Renal cortex interstitium (tissue), 15 donors: ENCODE measurements at places on chromosomes 1 and 21. TPM values are rescaled to one million over a fixed set of nuclear protein-coding genes. Genes with fewer than 3 reads are reported as not detected.

GRCh38 chr1:85116856-85117255 lies 68.6 kb upstream of the MCOLN3 start:
- no peak for DNase-seq

- DNase-seq: peak; percentile 59
These were observed at the start of gene COL24A1 for GRCh38 chr1:86156566-86157455. Gene COL24A1 (minus strand): TSS chr1:86156772. CDS start chr1:86156396, 376 bp downstream.

GRCh38 chr1:219209578-219209977 lies 35.9 kb downstream of the LYPLAL1 start:
- DNase-seq: no peak

- no peak for DNase-seq
These were observed 5.0 kb downstream of the RUNX1 start for GRCh38 chr21:35044128-35044527.

- no peak for DNase-seq
These were observed 2.5 kb upstream of the HLX start for GRCh38 chr1:220876511-220877376.

NUF2 gene
- 26.5 TPM for polyA plus RNA-seq

KIRREL1 gene
- polyA plus RNA-seq: 179 TPM

STMN1 gene
- polyA plus RNA-seq: 1,465 TPM

GRCh38 chr1:158454537-158454936 lies 7.1 kb upstream of the OR10K1 start:
- no peak for DNase-seq

GRCh38 chr1:195867638-195868037 lies 740.6 kb downstream of the KCNT2 start:
- DNase-seq: no peak

GRCh38 chr1:234528074-234528865 lies 49.3 kb upstream of the TARBP1 start:
- DNase-seq: no peak

DNA sequence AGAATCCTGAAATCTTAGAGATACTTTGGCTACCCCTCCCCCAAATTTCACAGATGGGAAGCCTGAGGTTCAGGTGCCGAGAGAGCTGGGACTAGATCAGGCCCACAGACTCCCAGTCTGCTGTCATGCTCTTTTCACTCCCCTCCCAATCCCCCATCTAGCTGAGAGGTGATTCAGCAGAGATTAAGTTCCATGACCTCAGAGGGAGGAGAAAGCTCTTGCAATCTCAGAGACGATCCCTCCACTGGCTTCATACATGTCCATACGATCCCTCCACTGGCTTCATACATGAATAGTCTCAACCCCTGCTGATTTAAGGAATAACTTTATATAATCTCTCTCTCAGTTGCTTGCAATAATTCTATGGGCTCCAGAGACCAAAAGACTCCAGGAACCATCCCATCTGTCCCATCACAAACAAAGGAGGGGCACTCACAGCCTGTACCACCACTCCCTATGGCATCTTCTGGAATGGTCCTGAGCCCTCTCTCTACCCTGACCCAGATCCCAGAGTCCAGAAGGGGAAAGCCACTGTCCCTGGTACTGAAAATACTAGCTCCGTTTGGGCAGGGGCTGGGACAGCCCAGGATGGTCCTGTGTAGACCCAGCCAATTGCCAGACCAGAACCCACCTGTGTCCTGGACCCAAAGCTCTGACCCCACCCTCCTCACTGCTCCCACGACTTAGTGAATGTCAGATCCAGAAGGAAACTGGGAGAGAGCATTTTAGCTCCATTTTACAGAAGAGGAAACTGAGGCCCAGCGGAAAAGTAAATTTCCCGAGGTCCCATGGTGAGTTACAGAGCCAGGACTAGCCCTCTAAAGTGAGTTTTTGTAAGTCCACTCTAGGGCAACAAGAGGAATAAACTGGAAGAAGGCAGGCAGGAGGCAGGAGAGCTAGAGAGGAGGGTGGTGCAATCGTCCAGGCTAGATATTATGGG lies 27.1 kb downstream of the RIMS3 start:
- no peak for DNase-seq

FCER1G gene
- 12.3 TPM for polyA plus RNA-seq

DNA sequence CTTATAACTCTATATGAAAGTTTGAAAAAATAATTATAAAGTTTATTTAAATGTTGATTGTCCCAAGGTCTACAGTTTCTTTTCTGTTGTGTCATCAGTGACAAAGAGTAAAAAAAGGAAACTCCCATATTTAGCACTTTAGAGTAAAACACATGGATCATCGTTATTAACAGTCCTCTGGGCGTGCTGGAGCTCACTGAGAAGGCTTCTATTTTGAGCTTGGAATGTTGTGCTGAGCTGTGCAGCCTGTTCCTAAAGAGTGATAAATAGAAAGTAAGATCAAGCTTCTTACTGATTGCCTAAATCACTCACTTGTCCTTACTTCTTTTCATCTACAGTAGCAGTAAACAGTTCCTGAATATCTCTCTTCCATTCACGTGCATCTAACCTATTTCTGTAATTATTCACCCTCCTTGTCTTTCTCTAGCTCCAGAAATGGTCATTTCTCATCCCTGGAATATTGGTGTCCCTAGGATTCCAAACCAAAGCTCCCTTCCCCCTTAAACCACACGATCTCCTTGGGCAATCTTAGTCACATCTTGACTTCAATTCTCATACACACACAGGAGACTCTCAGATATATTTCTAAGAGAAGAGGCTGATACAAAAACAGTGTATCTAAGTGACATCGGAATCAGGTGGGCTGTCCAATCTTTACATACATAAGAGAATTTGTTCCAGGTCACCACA lies 11.9 kb downstream of the GBP5 start:
- no peak for DNase-seq

DNA sequence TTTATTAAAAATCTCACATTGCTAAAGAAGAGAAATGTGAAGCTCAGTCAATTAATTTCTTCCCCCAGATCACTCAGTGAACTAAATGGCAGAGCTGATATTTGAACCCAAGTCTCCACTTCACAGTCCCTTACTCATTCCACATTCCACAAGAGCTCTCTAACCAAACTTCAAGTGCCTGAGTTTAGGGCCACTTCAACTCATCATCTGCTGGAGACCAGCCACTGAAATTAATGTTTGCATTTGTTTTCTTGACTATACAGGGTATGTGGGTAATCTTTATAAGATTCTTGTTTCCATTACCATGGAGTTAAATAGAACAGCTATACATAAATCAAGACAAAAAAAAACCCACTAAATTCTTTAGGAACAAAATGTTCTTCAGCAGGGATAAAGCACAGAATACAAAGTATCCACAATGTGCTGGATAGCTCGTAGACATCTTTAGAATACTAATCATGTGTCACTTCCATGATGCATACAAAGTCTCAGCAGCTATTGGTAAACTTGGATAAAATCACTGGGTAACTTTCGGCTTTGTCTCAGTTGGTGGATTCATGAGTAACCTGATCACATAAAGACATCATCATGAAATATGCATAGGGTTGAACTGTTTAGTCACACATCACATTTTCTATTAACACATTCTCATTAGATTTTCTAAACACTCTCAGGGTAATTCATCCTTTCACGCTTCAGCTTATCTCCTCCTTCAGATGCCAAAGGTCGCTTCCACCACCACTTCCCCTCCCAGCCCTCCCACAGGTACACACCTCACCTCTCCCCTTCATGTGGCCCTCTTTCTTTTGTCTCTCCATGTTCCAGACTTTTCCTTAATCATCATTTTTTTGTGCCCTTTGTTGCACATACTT lies 89.8 kb downstream of the LRRC53 start:
- DNase-seq: no peak

CNIH4 gene
- polyA plus RNA-seq: 45.7 TPM

DNA sequence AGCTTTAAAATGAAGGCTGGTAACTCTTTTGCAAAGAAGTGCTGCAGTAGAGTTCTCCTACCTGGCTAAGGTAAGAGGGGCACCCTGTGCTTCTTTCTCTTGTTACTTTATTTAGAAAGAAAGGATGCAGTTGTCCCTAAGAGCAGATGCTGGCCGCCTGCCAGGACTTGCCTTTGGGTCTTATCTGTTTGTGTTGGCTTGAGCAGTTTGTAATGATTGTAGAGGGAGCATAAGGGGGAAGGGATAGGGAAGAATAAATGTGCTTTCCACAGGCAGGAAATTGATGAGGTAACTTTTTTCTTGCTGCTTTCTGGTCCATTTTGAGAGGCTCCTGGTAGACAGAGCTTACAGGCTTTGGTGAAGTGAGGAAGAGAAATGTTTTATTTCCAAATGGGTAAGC lies 229.6 kb downstream of the HHAT start:
- no peak for DNase-seq

- no peak for DNase-seq
These were observed 16.6 kb upstream of the SLAMF6 start for GRCh38 chr1:160539684-160539989.

DNA sequence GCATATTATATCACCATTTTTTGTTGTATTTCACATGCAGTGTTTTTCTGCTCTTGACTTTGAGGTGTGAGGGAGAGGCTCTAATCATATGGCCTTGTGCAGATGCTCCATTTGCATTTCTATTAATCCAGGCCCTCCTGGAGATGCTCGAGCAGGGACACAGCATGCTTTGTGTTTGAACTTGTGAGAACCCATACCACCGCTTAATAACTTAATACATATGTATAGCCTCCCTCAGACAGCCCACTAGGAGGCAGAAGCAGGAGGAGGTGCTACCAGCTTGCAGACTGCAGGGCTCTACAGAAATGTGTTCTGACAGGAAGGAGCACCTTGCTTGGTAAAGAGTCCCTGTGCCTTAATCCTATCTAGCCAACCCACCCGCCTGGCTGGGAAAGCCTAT lies 155.2 kb downstream of the BARHL2 start:
- no peak for DNase-seq

GRCh38 chr1:109977657-109978378 lies 6.7 kb upstream of the AHCYL1 start:
- DNase-seq: no peak

GRCh38 chr1:21184276-21184675 lies 7.6 kb upstream of the EIF4G3 start:
- no peak for DNase-seq

DNA sequence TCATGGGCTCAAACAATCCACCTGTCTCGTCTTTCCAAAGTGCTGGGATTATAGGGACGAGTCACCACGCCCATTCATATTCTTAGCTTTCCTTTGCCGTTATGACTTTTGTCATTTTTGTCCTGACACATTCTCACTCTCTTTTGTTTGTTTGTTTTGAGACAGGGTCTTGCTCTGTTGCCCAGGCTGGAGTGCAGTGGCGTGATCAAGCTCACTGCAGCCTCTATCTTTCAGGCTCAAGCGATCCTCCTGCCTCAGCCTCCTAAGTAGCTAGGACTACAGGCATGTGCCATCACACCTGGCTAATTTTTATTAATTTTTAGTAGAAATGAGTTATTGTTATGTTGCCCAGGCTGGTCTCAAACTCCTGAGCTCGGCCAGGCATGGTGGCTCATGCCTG lies 11.8 kb upstream of the MED18 start:
- no peak for DNase-seq

DNA sequence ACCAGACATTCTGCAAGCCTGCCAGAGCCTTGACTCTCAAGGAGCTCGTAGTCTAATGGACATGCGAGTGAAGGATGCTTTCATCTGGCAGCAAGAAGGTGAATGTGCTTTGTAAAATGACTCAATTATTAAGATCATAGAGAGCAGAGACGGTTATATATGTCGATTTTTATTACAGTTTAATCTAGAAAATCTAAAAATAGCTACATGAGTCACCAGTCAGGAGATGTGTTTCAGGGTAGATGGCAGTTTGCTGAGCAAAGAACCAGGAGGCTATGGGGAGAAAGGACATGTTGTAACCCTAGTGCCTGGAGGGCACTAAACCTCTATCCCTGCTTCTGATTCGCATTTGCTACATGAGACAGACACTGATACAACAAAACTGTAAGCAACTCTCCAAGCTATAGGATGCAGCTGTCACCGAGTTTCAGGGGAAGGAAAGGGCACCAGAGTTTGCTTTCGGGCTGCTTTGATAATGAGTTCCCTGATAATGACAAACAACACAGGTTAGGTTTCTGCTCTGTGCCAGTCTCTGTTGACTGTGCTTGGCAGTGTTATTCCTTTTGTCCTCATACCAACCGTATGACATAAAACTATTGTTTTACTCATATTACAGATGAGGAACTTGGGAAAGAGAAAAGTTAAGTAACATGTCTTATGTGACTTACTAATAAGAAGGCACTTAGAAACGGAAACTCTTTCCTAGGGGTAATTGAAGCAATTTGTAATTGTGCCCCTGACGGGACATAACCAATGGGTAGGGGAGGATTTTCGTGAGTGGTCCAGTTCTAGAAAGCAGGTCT lies 43.2 kb downstream of the C1orf198 start:
- DNase-seq: no peak

CYP4X1 gene
- polyA plus RNA-seq: 7.8 TPM

S100A16 gene
- polyA plus RNA-seq: 107 TPM

DNA sequence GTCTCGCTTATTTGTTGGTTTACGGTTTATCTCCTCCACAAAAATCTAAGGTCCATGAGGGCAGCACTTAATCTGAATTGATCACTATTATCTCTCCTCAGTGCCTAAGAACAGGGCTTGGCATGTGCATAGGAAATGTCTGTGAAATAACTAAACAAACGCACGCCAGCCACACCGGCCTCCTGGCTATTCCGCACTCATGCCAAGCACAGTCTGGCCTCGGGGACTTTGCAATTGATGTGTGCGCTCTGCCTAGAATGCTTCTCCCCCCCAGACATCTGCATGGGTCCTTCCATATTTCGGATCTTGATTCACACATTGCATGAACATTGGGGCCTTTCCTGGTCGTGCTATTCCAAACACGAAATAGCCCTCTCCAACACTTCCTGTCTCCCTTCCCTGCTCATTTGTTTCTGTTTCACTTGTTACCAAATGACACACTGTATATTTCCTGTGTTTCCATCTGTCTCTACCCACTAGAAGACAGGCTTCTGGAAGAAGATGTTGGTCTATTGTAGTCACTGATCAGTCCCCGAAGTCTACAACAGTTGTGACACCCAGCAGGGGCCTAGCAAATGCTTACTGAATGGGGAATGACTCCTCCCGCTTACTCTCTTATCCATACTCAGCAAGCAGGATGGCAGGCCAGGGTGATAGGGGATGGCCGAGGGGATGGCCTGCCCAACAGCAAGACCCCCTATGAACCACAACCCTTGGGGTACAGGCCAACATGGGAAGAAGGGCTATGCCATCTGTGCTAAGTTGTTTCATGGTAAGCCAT lies 93.9 kb downstream of the GLIS1 start:
- no peak for DNase-seq

DNA sequence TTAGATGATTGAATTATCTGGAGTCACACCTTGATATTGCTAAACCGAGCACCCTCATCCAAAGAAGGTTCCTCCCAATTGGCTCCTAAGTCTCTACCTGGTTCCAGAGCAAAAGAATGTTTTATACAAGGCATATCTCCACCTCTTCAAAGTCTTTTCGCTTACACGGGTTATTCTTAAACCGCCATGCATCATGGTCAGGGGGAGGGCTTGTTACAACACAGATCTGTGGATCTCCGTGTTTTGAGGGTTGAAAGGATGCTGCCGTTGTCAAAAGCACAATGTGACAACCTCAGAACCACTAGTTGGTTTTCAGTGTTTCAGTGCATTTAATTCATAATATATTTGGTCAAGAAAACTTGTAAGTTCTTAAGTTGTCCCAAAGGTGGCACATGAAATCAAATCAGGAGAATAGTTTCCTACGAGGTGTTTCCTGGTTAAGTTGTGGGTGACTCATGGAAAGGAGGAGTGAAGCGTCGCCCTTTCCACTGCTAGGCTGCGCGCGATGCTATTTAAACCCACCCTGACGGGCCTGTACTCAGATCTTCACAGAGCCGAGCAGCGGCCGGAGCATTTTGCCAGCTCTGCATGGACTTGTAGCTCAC lies 1531.6 kb upstream of the TPTE start:
- no peak for DNase-seq
